B cell (primary cell): ENCODE measurements at places on chromosomes 3 and 15. TPM values are rescaled to one million over a fixed set of nuclear protein-coding genes. Genes with fewer than 3 reads are reported as not detected.
A peak's percentile ranks its signal among the peaks of the same experiment; 100 is the strongest.

- H3K27me3 ChIP-seq = no peaks in the 10 kb centered on the region
- H3K4me3 ChIP-seq = no peak overlapping the region
- H3K36me3 ChIP-seq = peaks cover 10% of the 10 kb centered on the region
- no peak overlapping the region for H3K27ac ChIP-seq
Measured at GRCh38 chr3:15033103-15033502, 32.0 kb downstream of the MRPS25 start.

- no peak overlapping the region for H3K4me3 ChIP-seq
- peaks cover 6% of the 10 kb centered on the region for H3K4me1 ChIP-seq
- no peaks in the 10 kb centered on the region for H3K27me3 ChIP-seq
Measured at GRCh38 chr3:150635526-150635925, 32.4 kb downstream of the SELENOT start.

DNA sequence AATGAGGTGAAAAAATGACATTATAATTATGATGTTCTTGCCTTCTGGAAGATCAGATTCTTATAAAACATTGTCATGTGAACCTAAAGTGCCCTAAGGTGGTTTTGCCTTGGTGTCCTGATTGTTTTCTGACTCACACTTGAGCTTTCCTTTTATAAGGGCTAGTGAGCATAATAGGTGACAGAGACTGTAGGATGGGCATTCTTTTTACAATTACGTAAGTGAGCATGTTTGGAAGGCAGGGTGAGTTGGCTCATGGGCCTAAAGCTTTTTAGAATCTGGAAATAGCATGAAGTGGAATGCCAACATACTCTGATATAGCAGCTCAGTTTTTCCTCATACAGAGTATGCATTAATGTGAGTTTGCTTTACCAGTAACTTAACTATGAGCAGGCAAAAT lies 41.2 kb downstream of the CRYBG3 start:
- no peaks in the 10 kb centered on the region for H3K27me3 ChIP-seq
- no peak for DNase-seq
- H3K27ac ChIP-seq = no peak overlapping the region

POTEB2 gene
- not detected in 2 replicates for total RNA-seq

GRCh38 chr3:51637941-51638471 lies 33.0 kb upstream of the TEX264 start:
- peaks cover 81% of the 10 kb centered on the region for H3K36me3 ChIP-seq
- no peak overlapping the region for H3K4me3 ChIP-seq
- no peak overlapping the region for H3K27ac ChIP-seq
- no peaks in the 10 kb centered on the region for H3K27me3 ChIP-seq

DNA sequence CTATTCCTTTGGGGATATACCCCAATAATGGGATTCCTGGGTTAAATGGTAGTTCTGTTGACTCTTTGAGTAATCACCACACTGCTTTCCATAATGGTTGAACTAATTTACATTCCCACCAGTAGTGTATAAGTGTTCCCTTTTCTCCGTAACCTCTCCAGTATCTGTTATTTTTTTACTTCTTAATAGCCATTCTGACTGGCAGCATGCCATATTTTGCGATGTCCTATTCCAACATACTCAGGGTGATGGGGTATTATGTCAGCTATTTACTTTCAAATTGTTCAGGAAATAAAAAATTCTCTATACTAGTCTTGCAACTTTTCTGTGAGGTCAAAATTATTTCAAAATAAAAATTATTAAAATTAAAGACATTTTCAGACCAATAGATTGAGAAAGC lies 9.1 kb upstream of the PARP14 start:
- no peak overlapping the region for H3K4me3 ChIP-seq
- H3K27ac ChIP-seq = no peak overlapping the region
- no peak for DNase-seq
- H3K27me3 ChIP-seq = no peaks in the 10 kb centered on the region
- no peaks in the 10 kb centered on the region for H3K4me1 ChIP-seq
- no peaks in the 10 kb centered on the region for H3K36me3 ChIP-seq

DNA sequence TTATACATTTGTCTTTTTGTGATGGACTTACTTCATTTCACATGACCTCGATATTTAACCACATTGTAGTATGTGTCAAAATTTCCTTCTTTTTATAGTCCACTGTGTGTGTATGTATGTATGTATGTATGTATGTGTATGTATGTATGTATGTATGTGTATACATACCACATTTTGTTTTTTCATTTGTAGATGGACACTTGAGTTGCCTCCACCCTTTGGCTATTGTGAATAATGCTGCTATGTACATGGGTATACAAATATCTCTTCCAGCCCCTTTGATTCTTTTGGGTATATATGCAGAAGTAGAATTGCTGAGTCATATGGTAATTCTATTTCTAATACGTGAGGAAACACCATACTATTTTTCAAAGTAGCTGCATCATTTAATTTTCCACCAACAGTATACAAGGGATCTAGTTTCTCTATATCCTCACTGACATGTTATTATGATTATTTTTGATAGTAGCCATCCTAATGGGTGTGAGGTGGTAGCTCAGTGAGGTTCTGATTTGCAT lies 228.2 kb downstream of the OPA1 start:
- no peak overlapping the region for H3K4me3 ChIP-seq
- H3K27me3 ChIP-seq = no peaks in the 10 kb centered on the region
- H3K36me3 ChIP-seq = no peaks in the 10 kb centered on the region
- H3K4me1 ChIP-seq = no peaks in the 10 kb centered on the region
- DNase-seq = no peak

DNA sequence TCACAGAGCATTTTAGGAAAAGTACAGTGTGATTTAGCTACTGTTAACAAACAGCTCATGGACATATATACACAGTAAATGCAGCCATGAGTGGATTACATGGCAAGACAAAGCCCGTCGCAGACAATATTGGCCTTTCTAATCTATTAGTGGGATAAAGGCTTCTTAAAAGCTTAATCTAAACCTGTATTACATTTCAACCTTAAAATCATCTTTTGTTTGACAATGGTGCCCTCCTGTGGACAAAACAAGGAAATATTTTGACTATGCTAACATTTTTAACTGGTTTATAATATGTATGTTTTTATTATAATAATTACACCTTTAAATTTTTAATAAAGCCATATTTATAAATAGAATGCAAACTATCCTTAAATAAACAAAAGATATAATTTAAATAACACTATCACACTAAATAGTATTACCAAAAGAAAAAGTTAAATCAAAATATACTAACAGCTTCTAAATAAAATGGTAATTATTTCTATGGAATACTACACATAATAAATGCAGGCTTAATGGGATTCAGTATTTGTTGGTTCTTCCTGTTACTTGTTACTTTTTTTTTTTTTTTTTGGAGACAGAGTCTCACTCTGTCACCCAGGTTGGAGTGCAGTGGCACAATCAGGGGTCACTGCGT lies 38.6 kb downstream of the TAFA4 start:
- H3K27me3 ChIP-seq = no peaks in the 10 kb centered on the region
- H3K36me3 ChIP-seq = no peaks in the 10 kb centered on the region
- no peak overlapping the region for H3K27ac ChIP-seq
- no peaks in the 10 kb centered on the region for H3K4me1 ChIP-seq

- H3K4me1 ChIP-seq = no peaks in the 10 kb centered on the region
Measured at GRCh38 chr3:173371848-173372487, 25.6 kb upstream of the NLGN1 start.

DNA sequence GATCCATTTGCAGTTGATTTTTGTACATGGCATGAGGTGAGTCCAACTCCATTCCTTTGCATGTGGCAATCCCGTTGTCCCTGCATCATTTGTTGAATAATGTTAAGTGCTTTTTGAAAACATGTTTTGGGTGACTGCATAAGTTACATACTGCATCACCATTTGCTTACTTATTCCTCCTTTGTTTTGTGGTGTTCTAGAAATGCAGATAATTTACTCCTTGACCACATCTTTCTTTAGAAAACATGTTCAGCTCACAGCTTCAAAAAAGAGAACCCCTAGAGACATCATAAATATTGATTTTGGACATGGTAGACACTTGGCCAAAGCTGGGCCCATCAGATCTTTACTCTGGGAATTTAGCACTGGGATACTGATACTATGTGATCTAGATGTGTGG lies 135.3 kb upstream of the DAZL start:
- H3K36me3 ChIP-seq = no peaks in the 10 kb centered on the region
- no peak for DNase-seq
- H3K27ac ChIP-seq = no peak overlapping the region
- H3K4me3 ChIP-seq = no peak overlapping the region

DNA sequence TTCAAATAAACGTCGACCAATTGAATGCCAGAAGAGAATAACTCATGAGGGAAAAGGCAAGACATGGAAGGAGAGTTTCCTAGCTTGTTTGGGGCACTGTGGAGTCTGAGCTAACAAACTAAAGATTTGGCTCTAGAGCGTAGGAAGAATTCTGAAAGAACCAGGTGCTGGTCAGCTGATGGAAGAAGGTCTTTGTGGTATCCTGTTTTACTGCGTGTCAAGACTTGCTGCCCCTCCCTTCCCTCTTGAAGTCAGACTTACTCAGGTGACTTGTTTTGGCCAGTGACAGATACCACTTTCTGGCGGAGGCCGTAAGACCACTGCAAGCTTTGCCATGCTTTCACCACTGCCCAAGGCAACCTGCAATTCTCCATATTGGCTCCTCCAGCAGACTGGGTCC lies 673 bp upstream of the HCLS1 start:
- H3K4me1 ChIP-seq = peaks cover 39% of the 10 kb centered on the region
- H3K27me3 ChIP-seq = no peaks in the 10 kb centered on the region
- H3K36me3 ChIP-seq = no peaks in the 10 kb centered on the region
- DNase-seq = peak; percentile 42

DNA sequence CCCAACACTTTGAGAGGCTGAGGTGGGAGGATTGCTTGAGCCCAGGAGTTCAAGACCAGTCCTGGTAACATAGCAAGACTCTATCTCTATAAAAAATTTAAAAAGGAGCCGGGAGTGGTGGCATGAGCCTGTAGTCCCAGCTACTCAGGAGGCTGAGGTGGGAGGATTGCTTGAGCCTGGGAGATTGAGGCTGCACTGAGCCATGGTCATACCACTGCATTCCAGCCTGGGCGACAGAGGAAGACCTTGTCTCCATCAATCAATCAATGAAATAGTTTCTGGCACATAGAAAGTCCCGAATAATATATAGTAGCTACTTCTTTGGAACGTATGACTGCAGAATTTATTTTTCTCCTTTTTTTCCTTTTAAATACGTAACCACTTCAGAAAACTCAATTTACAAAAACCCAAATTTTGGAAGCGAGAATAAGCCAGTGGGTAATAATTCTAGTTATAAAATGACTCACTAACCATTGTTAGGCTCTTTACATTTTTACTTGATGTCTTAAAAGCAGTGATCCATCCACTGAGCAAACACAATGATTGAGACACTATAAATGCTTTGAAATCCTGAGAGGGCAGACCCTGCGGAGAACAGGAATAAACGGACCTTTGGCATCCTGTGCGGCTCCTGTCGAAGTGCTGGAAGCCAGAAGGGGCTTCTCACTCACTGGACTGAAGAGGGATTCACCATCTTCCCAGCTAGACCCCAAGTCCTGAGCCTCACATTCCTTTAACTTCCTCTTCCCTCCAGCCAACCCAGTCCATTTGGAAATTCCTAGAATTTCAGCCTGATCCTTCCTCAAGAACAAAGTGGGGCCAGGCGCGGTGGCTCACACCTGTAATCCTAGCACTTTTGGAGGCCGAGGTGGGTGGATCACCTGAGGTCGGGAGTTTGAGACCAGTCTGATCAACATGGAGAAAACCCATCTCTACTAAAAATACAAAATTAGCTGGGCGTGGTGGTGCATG lies 68.4 kb upstream of the MFGE8 start:
- H3K36me3 ChIP-seq = no peaks in the 10 kb centered on the region
- peaks cover 10% of the 10 kb centered on the region for H3K4me1 ChIP-seq
- no peak for DNase-seq

DNA sequence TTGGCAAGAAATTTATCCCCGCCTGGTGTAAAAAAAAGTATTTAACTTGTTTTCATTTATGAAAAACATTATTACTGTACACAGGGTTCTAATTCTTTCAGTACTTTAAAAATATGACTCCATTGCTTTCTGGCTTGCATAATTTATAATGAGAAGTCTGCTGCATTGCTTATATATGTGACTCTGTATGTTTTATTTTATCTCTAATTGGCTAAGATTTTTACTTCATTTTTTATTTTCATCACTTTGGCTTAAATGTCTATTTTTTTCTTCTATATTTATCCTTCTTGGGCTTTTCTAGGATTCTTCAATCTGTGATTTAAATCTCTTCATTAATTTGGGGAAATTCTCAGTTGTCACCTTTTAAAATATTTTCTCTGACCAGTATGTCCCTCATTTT lies 636.6 kb upstream of the NR2F2 start:
- no peak overlapping the region for H3K27ac ChIP-seq
- H3K4me1 ChIP-seq = no peaks in the 10 kb centered on the region
- no peak overlapping the region for H3K4me3 ChIP-seq
- DNase-seq = no peak
- no peaks in the 10 kb centered on the region for H3K27me3 ChIP-seq

MCTP2 gene
- total RNA-seq = 64.8 and 68.5 TPM in 2 replicates

EFCAB12 gene
- total RNA-seq = 6.2 and 6.5 TPM in 2 replicates

DNA sequence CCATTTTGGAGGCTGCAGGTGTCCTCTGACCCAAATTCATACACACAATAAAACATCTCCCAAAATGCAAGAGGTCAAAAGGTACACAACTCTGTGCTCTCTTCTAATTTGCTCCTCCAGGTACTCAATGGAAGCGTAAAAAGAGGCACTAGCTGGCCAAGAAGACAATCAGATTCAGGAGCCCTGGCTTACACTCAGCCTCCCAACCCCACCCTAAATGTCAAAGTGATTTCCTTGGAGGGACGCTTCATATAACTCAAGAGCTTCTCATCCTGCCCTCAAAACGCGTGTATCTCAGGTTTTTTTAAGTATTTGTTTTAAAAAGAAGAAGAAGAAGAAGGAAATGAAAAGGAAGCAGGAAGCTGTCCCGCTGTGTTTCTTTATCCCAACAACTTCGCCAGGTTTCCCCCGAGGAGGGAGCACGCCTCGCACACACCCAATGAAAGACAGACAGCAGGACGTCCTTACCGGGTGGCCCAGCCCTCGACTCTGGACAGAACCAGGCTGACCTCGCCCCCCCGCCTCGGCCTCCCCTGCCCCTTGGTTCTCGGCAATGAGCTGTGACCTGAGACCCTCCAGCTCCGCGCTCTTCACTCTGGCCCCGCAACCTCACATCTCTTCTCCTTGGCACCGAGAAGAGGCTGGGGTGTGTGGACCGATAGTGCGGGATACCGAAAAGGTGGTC lies 620.7 kb upstream of the ZNF385D start:
- H3K27me3 ChIP-seq = no peaks in the 10 kb centered on the region
- DNase-seq = no peak
- no peak overlapping the region for H3K27ac ChIP-seq
- H3K4me1 ChIP-seq = no peaks in the 10 kb centered on the region
- no peaks in the 10 kb centered on the region for H3K36me3 ChIP-seq
- no peak overlapping the region for H3K4me3 ChIP-seq

IQCF5 gene
- total RNA-seq = not detected in 2 replicates

- no peak for DNase-seq
- H3K27ac ChIP-seq = no peak overlapping the region
- no peaks in the 10 kb centered on the region for H3K4me1 ChIP-seq
- no peaks in the 10 kb centered on the region for H3K36me3 ChIP-seq
Measured at GRCh38 chr3:83320726-83321125, 1559.3 kb upstream of the GBE1 start.
